GM23248 (cell line): ENCODE measurements at places on chromosomes 3 and 15. TPM values are rescaled to one million over a fixed set of nuclear protein-coding genes. Genes with fewer than 3 reads are reported as not detected.

The A4GNT gene
- polyA plus RNA-seq: 0.14 TPM in 1 of 2 replicates, not detected in the other

The C3orf62 gene
- 1.5 and 1.6 TPM in 2 replicates for polyA plus RNA-seq

The SHC4 gene
- polyA plus RNA-seq: 0.45 and 0.99 TPM in 2 replicates

The RBP2 gene
- not detected in 2 replicates for polyA plus RNA-seq

The MLF1 gene
- polyA plus RNA-seq: 13.6 and 15.6 TPM in 2 replicates

The EEF1AKMT4 gene
- polyA plus RNA-seq: 5.3 and 6.1 TPM in 2 replicates

The FBXW12 gene
- not detected in 2 replicates for polyA plus RNA-seq

The ADAMTS7 gene
- 0.70 and 0.89 TPM in 2 replicates for polyA plus RNA-seq
